ENCODE measurements at places on chromosomes 4 and X.

GRCh38 chr4:1044469-1045192 is 33.2 kb downstream of the FGFRL1 start:
- DNase-seq: no peak

DNA sequence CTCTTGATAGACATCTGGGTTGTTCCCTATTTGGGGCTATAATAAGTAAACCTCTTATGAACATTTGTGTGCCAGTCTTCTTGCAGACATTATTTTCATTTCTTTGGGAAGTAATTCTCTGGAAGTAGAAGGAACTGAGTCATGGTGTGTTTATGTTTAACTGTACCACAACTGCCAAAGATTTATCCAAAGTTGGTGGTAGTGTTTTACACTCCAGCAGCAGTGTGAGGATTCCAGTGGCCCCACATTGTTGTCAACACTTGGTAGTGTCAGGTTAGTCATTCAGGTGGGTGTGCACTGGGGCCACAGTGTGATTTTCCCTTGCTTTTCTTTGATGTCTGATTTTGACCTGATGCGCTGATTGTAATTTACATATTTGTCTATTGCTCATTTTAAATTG is 5.0 kb upstream of the UVSSA start:
- DNase-seq: no peak

DNA sequence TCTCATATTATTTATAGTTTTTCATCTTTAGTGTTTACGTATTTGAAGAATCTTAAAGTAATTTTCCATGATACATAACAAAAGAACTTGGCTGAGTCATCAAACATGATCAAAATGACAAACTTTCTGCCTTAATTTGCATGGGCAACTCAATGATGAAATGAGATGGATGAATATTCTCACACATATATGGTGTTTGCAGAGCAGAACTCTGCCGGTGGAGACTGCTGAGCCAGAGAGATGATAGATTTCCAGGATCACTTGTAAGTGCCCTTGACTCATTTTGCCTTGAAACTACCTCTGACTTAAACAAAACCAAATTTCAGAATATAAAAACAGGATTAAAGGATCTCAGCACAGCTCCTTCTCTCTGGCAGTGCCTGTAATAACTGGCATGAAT is 38.2 kb downstream of the TRPC3 start:
- no peak for DNase-seq

- no peak for DNase-seq
Observed at GRCh38 chr4:114922592-114922933, 190.9 kb downstream of the NDST4 start.

GRCh38 chr4:52019936-52020657 is at the start of gene LRRC66:
TSS of gene LRRC66 (minus strand) at chr4:52020363. CDS start at chr4:52017613, 2,750 bp downstream.
- DNase-seq: no peak

GRCh38 chr4:74692972-74693371 is 101.4 kb downstream of the BTC start:
- no peak for DNase-seq

DNA sequence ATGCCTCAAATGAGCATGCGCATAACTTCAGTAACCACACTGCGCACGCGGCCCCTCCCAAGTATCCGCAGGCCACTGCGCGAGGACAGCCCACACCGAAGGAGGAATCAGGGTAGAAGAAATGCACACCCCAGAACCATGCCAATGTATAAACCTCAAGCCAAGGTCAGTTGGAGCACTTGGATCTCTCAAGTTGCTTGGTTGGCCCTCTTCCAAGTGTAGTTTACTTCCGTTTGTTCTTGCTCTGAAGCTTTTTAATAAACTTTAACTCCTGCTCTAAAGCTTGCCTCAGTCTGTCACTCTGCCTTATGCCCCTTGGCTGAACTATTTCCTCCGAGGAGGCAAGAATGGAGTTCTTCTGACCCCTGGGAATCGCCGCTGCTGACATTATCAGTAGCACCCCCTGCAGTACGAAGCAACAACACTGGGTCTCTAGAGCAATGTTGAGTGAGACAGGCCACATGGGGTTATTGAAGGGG is 22.0 kb upstream of the SPINK2 start:
- DNase-seq: no peak

- no peak for DNase-seq
Observed at GRCh38 chr4:156749426-156750403, 221.9 kb downstream of the PDGFC start.
